Eye (tissue), 1 donor: ENCODE measurements at places on chromosomes 7 and 10.

- no peak for DNase-seq
Measured at GRCh38 chr7:92242972-92243371, 2.7 kb downstream of the KRIT1 start.

DNA sequence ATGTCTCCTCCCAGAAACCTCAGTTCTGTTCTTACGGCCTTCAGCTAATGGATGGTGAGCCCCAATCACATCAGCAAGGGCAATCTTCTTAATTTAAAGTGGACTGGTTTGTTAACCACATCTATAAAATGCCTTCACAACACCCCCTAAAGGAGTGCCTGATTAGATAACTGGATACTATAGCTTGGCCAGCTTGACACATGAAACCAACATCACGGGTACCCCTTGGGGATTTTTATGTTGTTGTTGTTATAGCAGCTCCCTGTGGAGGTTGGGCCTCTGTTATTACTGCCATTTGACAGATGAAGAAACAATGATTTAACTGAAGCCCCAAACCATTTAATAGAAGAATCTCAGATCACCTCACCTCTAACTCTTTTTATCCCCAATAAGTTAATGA, 26.8 kb downstream of the STRA8 start:
- DNase-seq, result no peak

- no peak for DNase-seq
Measured at GRCh38 chr7:132485136-132485535, 91.1 kb downstream of the PLXNA4 start.

DNA sequence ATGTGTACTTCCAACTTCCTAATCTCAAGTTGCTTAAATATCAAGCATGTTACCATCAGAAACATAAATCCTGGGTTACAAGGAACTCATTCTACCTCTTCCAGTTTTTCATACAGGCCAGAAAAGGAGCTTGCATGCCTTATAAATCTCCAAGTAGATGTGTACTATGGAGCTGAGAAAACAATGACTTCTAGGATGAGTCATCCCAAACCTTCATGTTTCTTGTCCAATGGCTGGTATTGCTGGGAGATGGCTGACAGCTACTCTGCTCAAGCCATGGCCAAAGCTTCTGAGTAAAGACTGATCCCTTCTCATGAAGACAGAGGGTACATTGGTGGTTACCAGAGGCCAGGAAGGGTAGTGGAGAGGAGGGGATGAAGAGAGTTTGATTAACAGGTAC, 8.6 kb downstream of the RAPGEF5 start:
- no peak for DNase-seq

DNA sequence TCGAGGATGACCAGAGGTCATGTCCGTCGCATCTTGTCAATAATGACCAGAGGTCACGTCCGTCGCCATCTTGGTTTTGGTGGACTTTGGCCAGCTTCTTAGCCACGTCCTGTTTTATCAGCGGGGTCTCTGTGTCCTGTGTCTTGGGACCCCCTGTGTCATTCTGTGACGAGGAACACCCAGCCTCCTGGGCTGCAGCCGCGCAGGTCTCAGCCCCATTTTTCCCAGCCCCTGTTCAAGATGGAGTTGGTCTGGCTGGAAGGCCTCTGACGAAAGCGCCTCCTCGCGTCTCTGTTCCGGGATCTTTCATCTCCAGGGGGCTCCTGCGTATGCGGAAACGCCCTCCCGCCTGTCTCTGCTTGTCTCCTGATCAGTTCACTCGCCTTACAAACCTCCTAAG, 134.2 kb downstream of the ELFN1 start:
- no peak for DNase-seq

- no peak for DNase-seq
Measured at GRCh38 chr10:78706256-78706655, 362.5 kb upstream of the ZMIZ1 start.

GRCh38 chr7:143388491-143389101, 7.5 kb downstream of the ZYX start:
- no peak for DNase-seq

DNA sequence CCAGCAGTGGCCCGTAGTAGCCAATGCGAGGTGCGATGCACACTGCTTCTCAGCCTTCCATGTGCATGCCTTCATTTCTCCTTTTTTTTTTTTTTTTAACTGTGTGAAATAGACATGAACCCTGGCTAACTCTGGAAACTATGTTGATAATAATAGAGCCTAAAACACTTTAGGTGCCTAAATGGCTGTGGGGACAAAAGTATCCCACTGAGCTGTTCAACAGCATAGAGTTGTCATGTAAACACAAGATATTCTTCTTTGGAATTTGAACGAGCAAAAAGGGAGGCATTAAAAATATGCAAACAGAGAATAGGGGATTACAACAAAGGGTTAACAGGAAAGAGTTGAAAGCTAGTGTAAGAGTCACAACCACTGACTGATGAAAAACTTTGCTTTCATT, 162.1 kb upstream of the NOBOX start:
- DNase-seq, result no peak

DNA sequence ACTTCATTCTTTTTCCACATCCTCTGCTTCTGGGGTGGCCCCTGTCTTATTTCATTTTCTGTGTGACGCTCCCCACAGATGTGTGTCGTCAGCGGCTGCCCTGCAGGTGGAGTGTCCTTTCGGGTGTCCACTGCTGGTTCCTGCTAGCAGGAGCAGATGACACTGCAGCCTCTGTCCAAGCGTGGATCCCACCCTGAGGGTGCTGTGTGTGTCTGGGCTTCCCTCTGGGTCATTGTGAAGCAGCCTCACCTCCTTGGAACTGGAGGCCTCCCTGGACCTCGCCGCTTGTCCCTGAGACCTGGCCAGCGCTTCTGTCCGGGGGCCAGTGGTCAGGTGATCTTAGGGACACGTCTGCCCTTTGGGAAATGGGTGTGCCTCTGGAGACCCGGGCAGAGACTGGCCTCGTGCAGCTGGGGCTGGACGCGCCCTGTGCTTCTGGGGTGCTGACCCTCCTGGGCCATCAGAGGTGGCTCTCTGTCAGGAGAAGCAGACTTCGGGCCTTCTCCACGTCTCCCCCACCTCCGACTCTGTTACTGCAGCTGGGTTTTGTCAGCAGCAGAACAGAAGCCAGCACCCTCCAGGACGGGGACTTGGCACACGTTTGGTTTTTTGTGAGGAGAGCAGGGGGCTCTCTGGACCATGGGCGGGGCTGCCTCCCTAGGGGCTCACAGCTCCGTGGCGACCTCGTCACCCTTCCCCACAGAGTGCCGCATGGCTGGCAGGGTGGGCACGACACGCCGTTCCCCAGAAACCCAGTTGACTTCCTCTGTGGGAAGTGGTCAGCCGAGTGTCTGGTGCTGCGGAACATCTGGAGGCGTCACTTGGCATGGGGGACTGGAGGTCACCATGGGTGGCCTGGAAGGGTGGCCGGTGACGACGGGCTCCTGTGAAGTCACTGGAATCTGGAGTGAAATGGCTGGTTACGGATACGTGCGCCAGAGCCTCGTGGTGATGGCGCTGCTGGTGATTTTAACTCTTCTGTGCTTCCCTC, 48.4 kb downstream of the INPP5A start:
- DNase-seq, result no peak

- no peak for DNase-seq
Measured at GRCh38 chr7:2530071-2530987, 10.8 kb downstream of the LFNG start.

GRCh38 chr7:121323515-121324302, 5.1 kb upstream of the WNT16 start:
- DNase-seq, result no peak

DNA sequence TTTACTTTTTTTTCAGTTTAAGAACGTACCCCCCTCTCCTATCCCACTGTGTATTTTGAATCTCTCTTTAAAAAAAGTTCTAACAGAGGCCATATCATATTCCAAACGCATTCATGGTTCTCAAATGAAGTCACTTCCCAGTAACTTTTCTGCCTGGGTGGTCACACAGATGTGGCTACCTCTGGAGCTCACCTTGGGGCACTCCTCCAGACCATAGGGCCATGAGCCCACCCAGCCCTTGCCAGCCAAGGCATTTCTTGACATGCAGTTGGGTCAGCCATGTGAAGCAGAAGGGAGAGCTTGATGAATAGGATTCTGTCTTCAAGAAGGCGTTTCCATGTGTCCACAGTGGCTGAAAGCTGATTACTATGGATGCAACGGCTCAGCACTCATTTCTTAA, 239.3 kb downstream of the RAB11FIP2 start:
- no peak for DNase-seq

DNA sequence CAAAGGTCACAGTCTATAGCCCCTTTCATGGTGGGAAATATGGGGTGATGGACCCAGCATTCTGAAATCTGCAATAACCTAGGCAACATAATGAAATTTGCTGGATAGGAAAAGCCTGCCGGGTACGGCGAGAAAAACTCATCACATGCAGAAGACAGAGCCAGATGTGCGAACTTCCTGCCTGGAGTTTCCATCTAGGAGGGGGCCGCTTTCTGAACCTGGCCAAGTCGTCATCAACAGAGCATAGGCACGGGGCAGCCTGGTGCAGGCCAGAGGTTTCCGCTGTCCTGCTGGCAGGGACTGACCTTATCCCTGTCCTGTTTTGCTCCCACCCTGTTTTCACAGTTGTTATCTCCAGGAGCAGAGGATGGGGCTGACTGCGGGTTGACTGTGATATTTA, 27.4 kb downstream of the CCDC3 start:
- DNase-seq, result no peak

DNA sequence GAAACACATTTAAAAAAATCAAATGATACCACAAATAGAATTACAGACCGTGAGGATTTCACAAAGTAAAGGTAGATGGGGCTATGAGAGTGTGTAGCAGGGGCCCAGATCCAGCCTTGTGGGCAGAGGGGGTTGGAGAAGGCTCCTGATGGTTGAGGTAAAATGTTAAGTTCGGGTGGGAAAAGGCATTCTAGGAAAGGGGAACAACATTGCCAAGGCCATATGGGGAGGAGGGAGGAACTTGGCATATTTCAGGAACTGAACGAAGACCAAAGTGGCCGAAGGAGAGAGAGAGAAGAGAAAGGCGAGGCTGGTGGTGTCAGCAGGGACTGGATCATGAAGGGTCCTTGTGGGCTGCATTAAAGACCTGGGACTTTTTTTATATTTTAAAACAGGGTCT, 98.9 kb downstream of the CARD11 start:
- no peak for DNase-seq

DNA sequence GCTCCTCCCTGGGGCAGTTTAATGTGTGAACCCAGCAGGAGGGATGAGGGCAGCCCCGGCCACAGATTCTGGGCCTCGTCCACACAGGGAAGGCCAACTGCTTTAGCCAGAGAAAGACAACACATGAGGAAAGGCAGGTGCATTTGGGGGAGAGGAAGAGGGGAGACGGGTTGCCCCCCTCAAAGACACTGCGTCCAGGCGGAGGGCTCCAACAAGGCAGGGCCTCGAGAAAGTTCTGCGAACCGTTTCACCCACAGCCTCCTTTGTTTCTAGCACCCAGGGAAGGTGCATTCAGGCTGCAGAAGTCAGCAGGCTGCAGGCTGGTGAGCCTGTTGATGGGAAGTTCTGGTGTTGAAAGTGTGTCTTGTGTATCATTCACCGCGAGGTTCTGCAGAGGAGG, 10.1 kb downstream of the FOXL3 start:
- DNase-seq, result no peak
